Cortex of kidney (tissue), 1 donor: ENCODE measurements at places on chromosomes 3 and 15.

GRCh38 chr15:45549541-45550220 lies 27.1 kb upstream of the SLC30A4 start:
- no peak for DNase-seq

DNA sequence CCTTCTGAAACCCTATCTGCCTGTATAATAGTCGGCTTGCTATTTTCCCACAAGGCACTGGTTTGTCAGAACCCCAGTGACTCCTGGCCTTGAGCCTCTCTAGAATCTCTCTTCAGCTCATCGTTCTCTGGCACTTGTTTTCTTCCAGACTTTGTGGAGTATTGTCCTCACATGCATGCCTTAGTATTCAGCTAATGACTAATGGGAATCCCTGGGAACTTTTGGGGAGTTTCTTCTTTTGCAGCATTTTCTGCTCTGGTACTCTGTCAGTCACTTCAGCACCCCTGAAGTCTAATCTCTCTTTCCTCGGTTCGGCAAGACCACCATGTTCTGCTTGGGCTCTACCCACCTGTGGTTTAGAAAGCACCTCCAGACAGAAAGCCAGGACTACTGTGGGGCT lies 35.8 kb upstream of the THRB start:
- DNase-seq: no peak

- no peak for DNase-seq
Measured at GRCh38 chr3:65979731-65980130, 59.0 kb downstream of the MAGI1 start.

- DNase-seq: peak; percentile 51
Measured at GRCh38 chr15:31391687-31392671, 65.3 kb downstream of the KLF13 start.

- DNase-seq: no peak
Measured at GRCh38 chr3:81622395-81622794, 139.1 kb downstream of the GBE1 start.

- DNase-seq: no peak
Measured at GRCh38 chr15:42504631-42505030, 9.2 kb downstream of the SNAP23 start.

- DNase-seq: no peak
Measured at GRCh38 chr3:18853269-18853668, 295.0 kb upstream of the KCNH8 start.

- DNase-seq: no peak
Measured at GRCh38 chr3:37607604-37608003, 254.1 kb upstream of the CTDSPL start.

DNA sequence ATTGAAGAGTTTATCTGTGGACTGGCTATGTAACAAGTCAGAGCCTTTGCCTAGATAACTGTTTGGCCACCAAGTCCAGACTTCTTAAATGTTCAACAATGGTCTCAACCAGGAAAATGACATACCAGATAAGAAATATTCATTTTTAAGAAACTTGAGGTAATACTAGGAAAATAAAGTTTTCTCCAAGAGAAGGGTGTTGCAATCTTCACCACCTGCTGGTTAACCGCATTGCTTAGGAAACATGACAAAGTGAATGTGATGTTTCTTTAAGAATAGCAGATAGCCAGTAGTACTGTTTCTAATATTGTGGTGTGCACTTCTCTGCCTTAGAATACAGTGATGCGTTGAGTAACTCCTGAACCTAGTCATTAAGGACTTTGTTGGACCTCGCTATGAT lies 321.5 kb upstream of the CADM2 start:
- DNase-seq: no peak

DNA sequence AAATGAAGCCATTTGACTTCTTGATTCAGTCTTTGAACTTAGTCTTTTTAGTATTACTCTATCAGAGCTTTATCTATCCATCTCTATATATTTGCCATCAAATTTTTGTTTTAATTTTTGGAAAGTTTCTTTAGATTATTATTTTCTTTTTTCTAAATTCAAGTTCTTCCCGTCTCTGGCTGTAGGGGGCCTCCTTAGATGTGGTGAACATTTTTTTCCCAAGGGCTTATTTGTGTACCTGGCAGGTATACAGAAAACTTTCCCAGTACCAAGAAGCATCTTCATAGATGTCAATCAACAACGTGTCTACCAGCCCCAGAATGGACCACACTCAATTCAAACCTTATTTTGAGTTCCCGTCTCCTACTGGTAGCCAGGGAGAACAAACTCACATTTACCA lies 486.8 kb upstream of the CNTN4 start:
- no peak for DNase-seq

- no peak for DNase-seq
Measured at GRCh38 chr3:186225603-186226002, 116.7 kb upstream of the ETV5 start.

GRCh38 chr3:192229866-192230265 lies 497.5 kb downstream of the FGF12 start:
- DNase-seq: no peak

DNA sequence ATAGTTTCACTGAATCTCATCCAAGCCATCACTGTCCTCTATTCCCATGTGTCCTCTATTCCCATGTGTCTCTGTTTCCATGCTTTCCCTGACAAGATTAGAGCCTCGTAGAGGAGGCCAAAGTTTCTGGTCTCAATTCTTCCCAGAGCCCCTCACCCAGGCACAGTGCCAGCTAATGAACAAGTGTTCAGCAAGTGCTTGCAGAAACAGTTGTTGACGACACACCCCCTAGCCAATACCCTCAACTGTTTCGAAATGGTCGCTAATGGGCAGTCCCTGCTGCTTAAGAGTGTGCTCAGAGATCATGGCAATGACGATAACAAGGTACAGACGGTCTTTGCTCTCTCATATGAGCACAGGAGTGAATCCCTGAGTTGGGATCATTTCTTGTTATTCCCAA lies 73.4 kb downstream of the FAM174B start:
- no peak for DNase-seq

DNA sequence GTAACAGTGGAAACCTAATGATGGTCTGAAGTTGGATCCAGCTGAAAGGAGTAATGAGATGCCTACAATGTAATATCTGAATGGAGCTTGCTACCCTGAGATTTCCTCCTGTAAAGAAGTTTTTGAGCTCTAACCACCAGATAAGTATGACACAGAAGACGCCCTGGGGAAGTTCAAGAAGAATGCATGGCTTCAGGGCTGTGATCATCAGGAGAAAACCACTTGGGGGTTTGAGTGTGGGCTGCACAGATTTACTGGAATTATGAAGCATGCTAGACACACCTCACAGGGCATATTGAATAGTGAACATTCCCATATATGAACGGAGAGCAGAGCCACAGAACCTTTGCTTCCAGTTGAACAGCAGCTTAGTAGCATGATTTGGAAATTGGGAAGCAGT lies 10.6 kb upstream of the CCDC80 start:
- no peak for DNase-seq

DNA sequence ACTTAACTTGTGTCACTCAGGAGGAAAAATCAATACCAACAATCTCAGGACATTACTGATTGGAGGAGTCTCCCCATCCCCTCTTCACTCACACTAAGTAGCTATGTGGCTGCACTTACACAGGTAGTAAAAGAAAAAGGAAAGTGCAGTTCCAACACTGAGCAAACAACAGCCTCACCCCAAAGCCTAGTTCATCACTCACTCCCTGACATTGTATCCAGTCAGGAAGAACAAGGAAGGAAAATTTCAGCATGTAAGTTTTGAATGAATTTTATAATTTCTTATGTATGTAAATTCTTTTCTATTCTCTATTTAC lies 273.4 kb downstream of the IGSF11 start:
- DNase-seq: no peak

GRCh38 chr3:185470323-185470722 lies 28.5 kb downstream of the TMEM41A start:
- no peak for DNase-seq

GRCh38 chr3:43207628-43208085 lies 78.7 kb upstream of the SNRK start:
- DNase-seq: no peak

- no peak for DNase-seq
Measured at GRCh38 chr3:118984699-118985098, 49.9 kb downstream of the IGSF11 start.

- no peak for DNase-seq
Measured at GRCh38 chr3:71109241-71109976, 474.1 kb downstream of the FOXP1 start.

DNA sequence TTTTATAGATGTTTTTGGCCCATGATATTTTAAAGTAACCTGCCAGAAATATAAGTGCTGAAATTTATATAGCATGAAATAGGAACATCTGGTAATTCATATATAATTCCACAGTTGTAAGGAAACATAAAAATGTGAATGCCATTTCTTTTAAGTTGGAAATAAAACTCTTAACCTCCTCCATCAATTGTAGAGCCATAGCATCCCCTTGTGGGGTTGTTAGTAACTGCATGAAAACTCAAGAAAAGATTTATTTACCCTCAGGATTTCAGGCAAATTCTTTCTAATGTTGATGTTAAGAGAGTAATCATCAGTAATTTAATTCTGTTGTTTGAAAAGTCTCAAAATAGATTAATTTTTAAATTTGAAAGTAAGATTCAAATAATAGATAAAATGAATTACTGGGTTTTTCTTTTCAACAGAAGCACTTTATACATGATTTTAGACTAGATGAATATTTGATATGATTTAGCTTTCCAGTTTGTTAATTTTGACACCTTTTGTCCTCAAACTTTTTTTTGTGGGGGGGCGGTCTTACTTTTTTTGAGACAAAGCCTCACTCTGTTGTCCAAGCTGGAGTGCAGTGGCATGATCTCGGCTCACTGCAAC lies 74.7 kb downstream of the RASA2 start:
- no peak for DNase-seq

- no peak for DNase-seq
Measured at GRCh38 chr15:66757521-66757920, 55.5 kb downstream of the SMAD6 start.

DNA sequence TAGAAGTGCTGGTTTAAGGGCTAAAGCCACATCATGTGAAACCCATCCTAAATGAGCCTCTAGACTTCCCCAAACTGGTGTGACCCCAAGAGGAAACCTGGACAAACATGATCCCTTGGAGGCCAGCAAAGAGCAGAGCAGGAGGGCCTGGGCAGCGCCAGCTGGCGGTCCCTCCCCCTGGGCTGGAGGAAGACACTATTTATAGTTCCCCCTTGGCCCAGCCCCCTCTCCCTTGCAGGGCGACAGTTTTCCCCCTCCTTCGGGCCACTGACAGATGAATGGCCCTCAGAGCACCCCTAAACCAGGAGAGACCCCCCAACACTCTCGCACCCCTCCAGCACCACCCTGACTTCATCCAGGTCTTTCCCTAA lies 2.9 kb downstream of the UCN2 start:
- DNase-seq: no peak

DNA sequence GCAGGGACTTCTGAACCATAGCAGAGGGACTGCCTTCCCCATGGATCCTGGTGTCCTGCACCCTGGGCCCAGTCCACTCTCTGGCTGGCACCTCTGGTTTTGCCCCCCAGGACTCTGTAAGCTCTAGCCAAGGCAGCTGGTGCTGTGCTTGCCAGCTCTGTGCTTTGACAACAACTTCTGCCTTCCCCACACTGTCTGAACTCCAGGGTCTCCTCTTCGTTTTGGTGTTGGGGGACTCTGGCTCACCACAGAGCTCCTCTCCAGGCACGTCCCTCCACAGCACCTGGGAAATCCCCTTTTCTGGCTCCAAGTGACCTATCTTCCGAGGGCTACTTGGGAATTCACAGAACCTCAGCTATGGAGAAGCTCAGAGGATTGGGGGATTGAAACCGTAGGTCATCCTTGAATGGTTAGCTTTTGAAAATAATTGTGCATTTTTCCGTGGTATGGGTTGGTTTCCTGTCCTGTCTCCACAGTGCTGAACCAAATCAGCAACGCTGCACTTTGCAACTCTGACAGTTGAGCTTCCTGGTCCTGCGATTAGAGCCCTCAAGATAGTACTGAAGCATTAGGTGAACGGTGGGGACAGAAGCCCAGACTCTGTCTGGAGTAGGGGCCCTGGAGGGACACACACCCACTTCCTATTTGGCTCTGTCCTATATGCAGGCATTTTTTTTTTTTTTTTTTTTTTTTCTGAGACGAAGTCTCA lies 152.4 kb downstream of the APBA2 start:
- no peak for DNase-seq

DNA sequence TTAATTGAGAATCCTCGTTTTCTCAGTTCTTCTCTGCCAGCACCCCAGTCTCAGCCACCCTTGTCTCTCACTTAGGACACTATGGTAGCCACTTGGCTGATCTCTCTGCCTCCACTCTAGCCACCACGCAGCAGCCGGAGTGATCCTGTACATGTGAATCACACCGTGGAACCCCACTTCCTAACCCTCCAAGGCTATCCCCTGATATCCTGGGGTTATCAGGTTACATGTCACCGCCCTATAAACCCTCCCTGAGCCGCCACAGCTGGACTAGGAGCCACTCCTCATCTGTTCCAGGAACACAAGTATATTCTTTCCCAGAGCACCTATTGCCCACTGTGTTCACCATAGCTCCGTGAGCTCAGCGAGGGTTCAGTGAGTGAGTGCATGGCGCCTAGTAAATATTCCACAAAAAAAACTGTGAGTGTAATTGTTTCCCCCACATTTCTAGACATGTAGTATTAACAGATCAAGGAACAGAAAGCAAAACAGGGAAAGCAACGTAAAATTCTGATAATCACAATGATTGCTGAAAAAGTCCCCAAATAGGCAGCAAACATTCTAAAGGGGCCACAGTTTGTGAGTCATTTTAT lies 661 bp upstream of the PARP14 start:
- no peak for DNase-seq

DNA sequence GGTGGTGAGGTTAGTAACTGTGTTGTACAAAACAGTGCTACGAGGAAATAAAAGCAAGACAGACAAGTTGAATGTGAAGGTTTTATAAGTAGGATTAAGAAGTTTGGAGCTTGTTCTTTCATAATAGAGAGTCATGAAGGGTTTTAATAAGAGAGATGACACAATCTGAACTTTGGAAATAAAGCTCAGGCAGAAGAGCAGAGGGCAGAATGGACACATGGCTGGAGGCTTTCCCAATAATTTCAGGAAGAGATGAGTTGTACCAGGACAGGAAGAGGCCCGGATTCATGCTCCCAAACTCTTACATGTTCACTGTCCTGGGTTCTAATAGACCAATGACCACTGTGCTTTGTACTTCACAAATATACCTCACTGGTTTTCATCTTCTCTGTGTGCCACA lies 194.8 kb downstream of the SLC9A9 start:
- DNase-seq: no peak

GRCh38 chr3:160312014-160312624 lies 86.9 kb downstream of the C3orf80 start:
- DNase-seq: no peak

GRCh38 chr3:143045639-143046038 lies 44.3 kb downstream of the U2SURP start:
- DNase-seq: no peak

- DNase-seq: no peak
Measured at GRCh38 chr3:18425641-18426257, 610 bp upstream of the SATB1 start.

DNA sequence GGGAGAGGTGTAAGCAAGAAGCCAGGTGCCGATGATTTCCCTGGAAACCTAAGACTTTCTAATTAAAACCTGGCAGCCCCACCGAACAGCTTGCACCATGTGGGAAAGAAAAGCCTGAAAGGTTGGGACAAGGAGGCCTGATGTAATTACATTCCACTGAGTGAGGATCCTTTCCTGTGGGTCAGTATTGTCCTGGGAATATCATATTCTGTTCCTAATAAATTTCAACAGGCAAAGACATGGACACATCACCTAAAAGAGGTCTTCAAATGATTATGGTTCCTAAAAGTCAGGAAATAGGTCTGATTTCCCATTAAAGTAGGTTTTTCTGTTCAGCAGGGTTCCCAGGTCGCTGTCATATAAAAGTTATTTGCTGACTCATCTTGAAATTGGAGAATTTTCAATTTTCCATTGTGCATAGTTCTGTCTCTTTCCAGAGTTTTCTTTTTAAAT lies 58.5 kb downstream of the DUT start:
- DNase-seq: no peak

- no peak for DNase-seq
Measured at GRCh38 chr3:3739330-3740060, 59.7 kb upstream of the LRRN1 start.
